Pericardium fibroblast (primary cell): ENCODE measurements at places on chromosomes 1 and 21. TPM values are rescaled to one million over a fixed set of nuclear protein-coding genes. Genes with fewer than 3 reads are reported as not detected.

SEMA4A gene
- 0.47 and 1.6 TPM in 2 replicates for total RNA-seq

SESN2 gene
- total RNA-seq = 32.7 and 39.3 TPM in 2 replicates

RAB3GAP2 gene
- 13.6 and 16.7 TPM in 2 replicates for total RNA-seq

OR2T1 gene
- not detected in 2 replicates for total RNA-seq

KPRP gene
- not detected in 2 replicates for total RNA-seq

CR1 gene
- total RNA-seq = not detected in 2 replicates

IL24 gene
- not detected in 2 replicates for total RNA-seq

FLAD1 gene
- total RNA-seq = 18.4 and 18.5 TPM in 2 replicates

MAP3K6 gene
- 29.6 and 33.1 TPM in 2 replicates for total RNA-seq

LMX1A gene
- not detected in 2 replicates for total RNA-seq

KRTAP7-1 gene
- total RNA-seq = not detected in 2 replicates

PRDM16 gene
- under 0.01 TPM in 1 of 2 replicates, not detected in the other for total RNA-seq

SYCP1 gene
- not detected in 2 replicates for total RNA-seq

FLG2 gene
- total RNA-seq = not detected in 2 replicates

MROH9 gene
- not detected in 2 replicates for total RNA-seq

MIXL1 gene
- total RNA-seq = not detected in 2 replicates

CALML6 gene
- total RNA-seq = 0.51 TPM in 1 of 2 replicates, not detected in the other

TFF3 gene
- total RNA-seq = 0.82 and 1.4 TPM in 2 replicates

KRTAP19-1 gene
- total RNA-seq = not detected in 2 replicates

OR14K1 gene
- not detected in 2 replicates for total RNA-seq

MNDA gene
- total RNA-seq = not detected in 2 replicates

RCAN1 gene
- total RNA-seq = 14.5 and 23.1 TPM in 2 replicates

PERM1 gene
- not detected in 2 replicates for total RNA-seq

S100A9 gene
- 0.82 TPM in 1 of 2 replicates, not detected in the other for total RNA-seq

LCE3E gene
- not detected in 2 replicates for total RNA-seq

CYYR1 gene
- 0.26 TPM in 1 of 2 replicates, not detected in the other for total RNA-seq

RAB4A gene
- total RNA-seq = 32.6 and 66.8 TPM in 2 replicates

LCE6A gene
- not detected in 2 replicates for total RNA-seq

TIAM1 gene
- 2.2 and 2.6 TPM in 2 replicates for total RNA-seq

AIM2 gene
- total RNA-seq = not detected in 2 replicates

LRP8 gene
- total RNA-seq = 5.7 and 7.1 TPM in 2 replicates

BARHL2 gene
- total RNA-seq = not detected in 2 replicates

TRIM17 gene
- 1.2 TPM in 1 of 2 replicates, not detected in the other for total RNA-seq

ADGRL4 gene
- 10.8 and 11.6 TPM in 2 replicates for total RNA-seq

RAB25 gene
- not detected in 2 replicates for total RNA-seq

CFAP126 gene
- not detected in 2 replicates for total RNA-seq

S100PBP gene
- 17.0 and 20.4 TPM in 2 replicates for total RNA-seq

CLEC20A gene
- total RNA-seq = not detected in 2 replicates

S100A8 gene
- total RNA-seq = not detected in 2 replicates

MMP23B gene
- 117 and 174 TPM in 2 replicates for total RNA-seq
